ENCODE measurements at places on chromosomes 11 and 22.
A peak's percentile ranks its signal among the peaks of the same experiment; 100 is the strongest.

DNA sequence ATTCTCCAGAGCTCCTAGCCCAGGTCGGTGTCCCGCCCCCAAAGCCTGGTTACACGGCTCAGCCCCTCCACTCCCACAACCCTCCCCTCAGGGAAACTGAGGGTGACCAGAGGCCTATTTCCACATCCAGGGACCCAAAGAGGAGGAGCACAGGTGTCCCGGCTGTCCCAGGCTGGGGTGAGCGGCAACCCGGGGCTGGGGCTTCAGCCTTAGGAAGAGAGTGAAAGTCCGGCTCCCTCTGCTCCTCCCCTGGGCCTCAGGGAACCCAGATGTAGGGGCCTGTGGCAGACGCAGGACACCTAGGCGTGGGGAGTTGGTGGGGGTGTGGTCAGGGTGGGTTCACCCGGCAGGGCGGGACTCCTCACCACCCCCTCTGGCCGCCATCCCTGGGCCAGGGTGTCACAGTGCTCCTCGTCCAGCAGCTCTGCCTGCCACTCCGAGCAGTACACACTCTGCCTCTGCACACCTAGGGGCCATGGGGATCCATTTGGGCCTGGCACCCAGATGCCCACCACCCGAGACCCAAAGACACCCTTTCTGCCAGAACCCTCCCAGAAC lies 63.1 kb downstream of the ARFGAP3 start:
- no peak for DNase-seq

GRCh38 chr11:134730561-134731212 lies 318.6 kb upstream of the B3GAT1 start:
- DNase-seq = no peak

- no peak for DNase-seq
Observed at GRCh38 chr22:17483688-17484372, 79.5 kb upstream of the SLC25A18 start.

DNA sequence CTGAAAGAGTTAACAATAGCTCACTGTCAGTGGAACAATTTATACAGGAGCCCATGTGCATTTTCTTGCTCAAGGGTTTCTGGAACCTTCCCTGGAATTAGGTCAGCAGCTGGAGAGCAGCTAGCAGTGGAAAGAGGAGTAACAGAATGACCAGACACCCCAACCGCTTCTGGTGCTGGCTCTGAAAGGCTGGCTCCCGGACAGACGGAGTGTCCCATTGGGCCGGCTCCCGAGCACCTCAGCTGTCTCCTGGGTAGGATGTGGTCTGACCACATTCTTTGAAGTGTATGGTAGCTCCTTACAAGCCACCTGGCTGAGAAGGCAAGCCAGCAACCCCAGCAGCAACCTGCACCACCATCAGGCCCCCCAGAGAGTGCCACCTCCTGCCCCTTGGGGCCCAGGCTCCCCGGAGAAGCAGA lies 44.7 kb downstream of the ABTB2 start:
- no peak for DNase-seq

DNA sequence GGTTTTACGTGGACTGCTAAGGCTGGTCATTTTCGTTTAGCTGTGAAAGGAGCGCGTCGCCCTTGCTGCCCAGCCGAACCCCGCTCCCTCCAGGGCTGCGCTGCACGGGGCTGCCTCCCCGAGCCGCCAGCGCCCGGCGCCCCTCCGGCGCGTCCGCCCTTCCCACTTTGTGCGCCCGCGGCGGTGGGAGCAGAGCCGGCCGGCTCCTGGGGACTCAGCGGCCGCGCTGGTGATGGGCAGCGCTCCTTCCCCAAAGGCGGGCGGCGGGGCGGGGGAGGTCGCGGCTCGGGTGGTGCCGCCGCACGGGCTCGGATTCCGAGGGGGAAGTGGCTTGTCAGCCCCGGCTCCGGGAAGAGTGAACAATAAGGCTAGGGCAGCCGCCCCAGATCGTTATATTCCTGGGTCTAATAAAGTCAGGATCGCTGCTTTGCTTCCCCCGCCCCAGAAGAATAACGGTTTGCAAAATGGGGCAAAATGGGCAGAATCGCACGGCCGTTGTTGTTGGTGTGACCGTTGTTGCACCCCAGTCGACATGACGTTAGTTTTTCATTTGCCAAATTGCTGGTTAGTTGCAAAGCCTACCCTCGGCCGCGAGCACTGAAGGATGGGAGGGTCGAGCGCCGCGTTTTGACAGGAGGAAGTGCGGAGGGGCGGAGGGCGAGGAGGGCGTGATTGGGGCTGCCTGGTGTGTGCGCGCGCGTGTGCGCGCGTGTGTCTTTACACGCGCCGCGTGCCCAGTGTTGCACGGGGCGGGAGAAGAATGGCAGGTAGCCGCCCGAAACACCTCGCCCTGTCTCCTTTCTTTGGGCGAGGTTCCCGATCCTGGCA lies 745 bp downstream of the NCAM1 start:
- peak; percentile 46 for DNase-seq

DNA sequence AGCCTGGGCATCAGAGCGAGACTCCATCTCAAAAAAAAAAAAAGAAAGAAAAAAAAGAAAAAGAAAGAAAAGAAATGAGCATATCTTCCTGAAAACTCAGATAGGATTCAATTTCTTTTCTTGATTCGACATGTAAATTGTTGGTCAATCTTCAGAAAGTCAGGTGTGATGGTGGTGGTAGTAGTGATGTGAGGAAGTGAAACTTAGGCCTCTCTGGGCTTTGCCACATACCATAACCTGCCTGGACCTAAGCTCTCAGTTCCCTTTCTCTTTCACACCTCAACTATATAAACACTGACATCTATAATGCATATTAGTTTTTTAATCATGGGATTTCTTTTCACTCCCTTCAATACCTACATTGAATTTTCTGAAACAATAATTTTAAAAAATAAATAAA lies 98.0 kb upstream of the TBCEL start:
- DNase-seq = no peak

GRCh38 chr11:112623057-112623456 lies 338.2 kb upstream of the NCAM1 start:
- no peak for DNase-seq

DNA sequence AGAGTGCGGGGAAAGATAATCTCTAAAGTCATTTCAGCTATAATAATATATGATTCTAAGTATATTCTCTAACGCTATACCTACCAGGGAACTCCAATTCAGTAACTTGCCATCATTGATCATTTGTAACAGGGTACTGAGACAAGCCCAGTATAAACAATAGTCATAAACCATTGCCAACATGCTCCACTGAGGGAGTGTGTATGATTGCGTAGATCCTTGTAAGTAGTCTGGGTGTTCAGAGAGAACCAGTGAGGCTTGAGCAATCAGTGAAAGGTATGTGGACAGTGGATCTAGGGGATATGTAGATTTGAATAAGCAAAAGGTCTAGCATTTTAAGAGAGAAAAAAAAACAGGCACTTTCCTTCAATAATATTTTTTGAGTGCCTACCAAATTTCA lies 1326.0 kb downstream of the LRRC4C start:
- DNase-seq = no peak

- DNase-seq = no peak
Observed at GRCh38 chr22:30290342-30291057, 1.2 kb upstream of the CASTOR1 start.

DNA sequence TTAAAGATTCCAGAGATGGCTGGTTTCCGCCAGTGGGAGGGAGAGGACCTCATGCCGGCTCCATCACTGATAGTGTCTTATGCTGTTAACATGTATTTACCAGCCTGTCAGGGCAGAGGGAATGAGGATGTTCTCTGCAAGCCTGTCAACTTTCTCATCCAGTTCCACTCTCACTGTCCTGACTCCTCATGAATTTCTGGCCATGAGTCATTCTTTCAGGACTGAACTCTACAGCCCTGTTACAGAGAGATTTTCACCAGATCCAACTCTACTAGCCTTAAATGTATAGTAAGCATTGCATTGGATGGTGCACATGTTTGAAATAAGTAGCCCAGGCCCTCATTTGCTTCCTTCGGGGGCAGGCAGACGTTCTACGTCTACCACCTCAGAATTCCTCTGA lies 387.7 kb downstream of the TMEM135 start:
- no peak for DNase-seq

DNA sequence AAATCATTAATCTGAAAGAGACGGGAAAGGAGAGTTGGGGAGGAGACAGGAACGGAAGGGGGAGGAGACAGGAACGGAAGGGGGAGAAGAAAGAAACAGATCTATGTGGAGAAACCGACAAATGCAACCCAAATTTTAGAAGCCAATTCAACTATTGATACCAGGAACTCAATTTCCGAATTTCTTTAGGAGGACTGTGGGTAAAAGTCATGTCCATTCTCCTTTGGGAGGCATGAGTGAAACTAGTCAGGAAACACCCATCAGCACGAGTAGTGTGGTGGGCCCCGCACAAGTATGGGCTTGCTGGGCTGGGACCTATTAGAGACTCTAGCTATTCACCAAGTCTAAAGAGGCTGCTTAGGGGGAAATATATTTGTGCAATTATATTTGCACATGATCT lies 18.1 kb downstream of the ANO3 start:
- DNase-seq = no peak

DNA sequence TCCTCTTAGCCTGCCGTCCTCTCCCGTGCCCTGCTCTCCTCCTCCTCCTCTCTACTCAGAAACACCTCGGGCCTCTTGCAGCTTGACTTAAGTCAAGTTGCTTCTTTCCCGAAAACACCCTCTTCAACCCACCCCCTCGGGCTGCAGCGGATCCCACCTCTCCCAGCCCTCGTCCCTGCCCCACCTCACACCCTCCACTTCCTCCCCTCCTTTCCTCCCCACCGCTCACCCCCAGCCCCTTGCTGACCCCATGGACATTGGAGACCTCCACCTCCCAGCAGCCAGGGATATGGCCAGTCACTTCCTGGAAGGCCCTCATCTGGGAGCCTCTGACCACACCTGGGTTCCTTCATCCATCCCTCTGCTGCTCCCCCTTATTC lies 8.5 kb upstream of the CYTH4 start:
- no peak for DNase-seq

DNA sequence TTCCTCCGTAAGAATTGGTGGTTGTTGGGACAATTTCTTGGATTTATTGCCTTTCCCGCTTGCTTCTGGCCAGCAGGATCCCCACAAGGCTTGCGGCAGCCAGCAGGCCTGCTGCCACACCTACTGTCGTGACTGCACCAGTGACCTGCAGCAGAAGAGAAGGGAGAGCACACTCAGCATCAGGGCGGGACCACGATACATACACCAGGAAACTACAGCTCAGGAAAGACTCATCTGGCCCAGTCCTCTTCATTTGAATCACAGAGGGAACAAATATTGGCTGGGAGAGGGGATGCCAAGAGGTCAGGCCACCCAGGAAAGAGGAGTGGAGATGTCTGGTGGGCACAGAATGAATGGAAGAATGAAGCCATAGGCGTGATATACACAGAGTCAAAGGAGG lies 10.3 kb downstream of the PLAAT2 start:
- DNase-seq = no peak

GRCh38 chr22:24466716-24467328 lies 28.3 kb upstream of the UPB1 start:
- DNase-seq = no peak

- no peak for DNase-seq
Observed at GRCh38 chr11:8558436-8558835, 35.6 kb downstream of the STK33 start.

GRCh38 chr11:78657968-78658839 lies 83.5 kb upstream of the NARS2 start:
- no peak for DNase-seq

- no peak for DNase-seq
Observed at GRCh38 chr11:45369313-45369712, 83.2 kb upstream of the SYT13 start.

DNA sequence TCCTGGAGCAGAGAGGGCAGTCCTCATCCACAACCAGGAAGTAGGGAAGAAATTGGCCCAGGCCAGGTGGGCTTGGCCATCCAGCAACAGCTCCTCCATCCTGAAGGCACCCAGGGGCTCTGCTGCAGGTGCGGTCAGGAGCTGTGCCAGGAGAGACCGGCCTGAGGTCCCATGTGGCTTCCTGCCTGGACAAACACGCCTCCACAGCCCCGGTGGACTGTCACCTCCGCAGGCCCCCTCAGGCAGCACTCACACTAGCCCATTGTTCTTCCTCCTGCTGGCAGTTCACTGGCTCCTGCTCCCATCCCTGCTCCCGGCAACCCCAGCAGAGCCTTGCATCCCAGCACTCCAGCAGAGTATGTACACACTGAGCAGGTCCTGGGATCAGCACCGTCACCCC lies 16.0 kb upstream of the POU2AF1 start:
- DNase-seq = no peak

- DNase-seq = no peak
Observed at GRCh38 chr11:46855167-46855566, 9.1 kb upstream of the CKAP5 start.

DNA sequence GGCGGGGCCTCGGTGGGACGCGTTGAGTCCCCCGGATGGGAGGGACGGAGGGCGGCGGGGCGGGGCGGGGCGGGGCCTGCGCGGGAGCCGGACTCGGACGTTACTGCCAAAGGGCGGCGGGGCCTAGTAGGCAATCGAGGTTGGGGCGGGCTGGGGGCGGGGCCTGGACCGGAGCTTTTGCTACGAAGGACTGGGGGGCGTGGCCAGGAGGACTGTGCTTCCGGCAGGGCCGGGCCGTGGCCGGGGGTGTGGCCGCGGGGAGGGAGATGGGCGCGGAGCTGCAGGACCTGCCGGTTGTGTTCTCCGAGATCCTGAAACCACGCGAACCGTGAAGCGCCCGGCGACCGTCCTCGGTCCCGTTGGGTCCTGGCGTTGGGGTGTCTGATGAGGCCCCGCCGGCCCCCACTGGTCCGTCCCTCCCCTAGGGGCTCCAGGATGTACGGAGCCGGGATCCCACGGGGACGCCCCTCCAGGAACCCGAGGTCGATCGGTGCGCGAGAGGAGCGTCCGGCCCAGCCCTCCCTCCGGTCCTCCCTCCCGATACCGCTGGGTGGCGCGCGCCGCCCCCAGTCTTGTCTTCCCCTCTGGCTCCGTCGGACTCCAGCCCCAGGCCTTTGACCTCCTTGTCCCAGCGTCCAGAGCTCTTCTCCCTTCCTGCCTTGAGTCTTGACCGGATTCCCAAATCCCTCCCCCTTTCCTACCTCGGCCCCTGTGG lies 648 bp upstream of the NUDT8 start:
- DNase-seq = peak; percentile 94

GRCh38 chr22:27152033-27152432 lies 494.6 kb downstream of the MIAT start:
- DNase-seq = no peak

- peak; percentile 33 for DNase-seq
Observed at GRCh38 chr22:41444360-41445128, 2.1 kb downstream of the TOB2 start.

- DNase-seq = no peak
Observed at GRCh38 chr22:48863965-48864528, 963.6 kb downstream of the BRD1 start.

DNA sequence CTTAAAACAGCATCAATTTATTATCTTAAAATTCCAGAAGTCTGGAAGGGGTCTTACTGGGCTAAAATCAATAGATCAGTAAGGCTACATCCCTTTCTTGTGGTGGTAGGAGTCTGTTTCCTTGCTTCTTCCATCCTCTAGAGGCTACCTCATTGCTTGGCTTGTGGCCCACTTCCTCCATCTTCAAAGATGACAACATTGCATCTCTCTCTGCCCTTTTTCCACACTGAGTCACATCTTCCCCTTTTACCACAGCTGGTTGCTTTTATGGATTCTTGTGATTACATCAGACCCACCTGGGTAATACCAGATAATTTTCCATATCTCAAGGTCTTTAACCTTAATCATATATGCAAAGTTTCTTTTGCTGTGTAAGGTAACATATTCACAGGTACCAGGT lies 60.9 kb downstream of the GRIA4 start:
- no peak for DNase-seq

- peak; percentile 62 for DNase-seq
Observed at GRCh38 chr11:58900479-58901420, 38.5 kb upstream of the GLYATL1 start.
